ENCODE measurements at places on chromosomes 3 and 15.

DNA sequence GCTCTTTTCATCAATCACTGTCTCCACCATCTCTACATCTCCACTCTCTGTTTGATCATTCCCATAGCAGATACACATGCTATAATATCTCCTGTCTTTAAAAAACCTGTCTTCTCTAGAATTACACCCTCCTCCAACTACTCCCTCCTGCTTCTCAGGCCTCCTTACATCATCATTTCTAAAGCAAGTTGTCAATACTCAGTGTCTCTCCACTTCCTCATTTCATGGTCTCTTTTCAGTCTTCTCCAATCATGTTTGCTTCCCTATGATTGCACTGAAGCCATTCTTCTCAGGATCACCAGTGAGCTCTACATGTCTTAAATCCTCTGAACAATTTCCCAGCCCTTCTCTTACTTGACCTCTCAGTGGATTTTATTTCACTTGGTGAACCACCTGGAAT lies 87.0 kb upstream of the ZNF280D start:
- no peak for DNase-seq

GRCh38 chr3:58088501-58088900 lies 80.3 kb downstream of the FLNB start:
- DNase-seq: no peak

DNA sequence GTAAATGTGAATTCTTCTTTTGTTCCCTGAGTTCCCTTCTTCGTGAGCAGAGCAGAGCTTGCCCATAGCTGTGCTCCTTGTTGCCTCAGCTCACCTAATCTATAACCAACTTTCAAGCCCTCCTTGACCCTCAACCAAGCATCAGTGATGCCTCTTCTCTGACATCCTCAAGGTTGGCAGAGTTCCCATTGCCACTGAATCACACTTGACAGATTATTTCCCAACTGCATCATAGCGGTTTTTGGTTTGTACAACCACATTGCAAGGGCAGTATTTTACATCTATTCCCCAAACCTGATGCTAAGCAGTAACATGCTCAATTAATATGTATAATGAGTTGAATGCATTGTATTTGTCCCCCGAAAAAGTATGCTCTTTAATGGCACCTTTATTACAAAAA lies 133.0 kb upstream of the SNTN start:
- no peak for DNase-seq

DNA sequence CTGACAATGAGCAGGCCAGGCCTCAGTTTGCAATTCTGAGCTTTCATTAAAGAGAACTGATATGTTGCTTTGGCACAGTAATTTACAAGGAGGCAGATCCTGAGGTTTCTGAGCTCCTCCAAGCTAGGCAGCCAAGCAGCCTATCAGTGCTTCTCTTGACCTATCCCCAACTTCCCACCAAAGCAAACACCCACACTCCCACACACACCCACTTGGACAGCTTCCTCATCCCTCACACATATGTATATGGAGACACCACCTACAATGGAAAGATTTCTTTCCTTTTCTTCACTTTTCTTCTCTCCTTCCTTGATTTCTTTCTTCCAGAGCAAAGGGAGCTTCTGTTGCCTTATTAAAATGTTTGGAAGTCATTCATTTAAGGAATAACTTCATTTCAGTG lies 217.0 kb downstream of the NLGN1 start:
- no peak for DNase-seq

DNA sequence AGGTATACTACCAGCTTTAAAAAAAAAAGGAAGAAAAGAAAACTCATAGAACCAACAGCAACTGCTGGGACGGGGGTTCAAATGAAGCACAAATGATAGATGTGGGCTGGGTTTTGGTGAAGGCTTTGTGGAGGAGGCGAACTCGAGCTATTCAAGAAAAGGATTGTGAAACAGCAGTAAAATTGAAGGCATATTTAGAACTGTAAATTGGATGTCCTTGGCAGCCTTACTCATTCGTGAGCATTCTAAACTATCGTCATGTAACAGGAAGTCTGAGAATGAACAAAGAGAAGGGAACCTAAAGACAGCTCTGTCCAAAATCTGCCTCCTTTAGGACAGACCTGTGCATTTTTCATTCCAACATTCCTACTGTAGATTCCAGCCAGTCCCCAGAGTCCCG lies 97.8 kb downstream of the LARS2 start:
- no peak for DNase-seq

GRCh38 chr3:188348435-188349244 lies 194.7 kb downstream of the LPP start:
- DNase-seq: peak; percentile 92

DNA sequence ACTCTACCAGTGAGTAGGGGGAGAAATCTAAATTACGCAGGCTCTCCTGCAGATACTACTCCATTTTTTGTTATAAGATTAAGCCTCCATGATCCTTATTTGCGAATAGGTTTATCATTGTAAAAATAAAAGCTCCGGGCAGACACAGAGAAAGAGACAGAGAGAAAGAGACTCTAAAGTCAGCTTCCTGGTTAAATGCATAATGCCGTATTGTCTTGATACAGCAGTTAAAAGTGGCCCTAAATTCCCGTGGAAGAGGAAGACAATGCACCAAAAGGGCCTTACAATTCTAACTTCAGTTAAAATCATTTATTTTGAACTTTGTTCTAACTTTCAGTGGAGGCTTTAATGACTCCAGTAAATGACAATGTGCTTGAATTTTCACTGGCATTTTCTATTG lies 98.3 kb downstream of the SLC9A9 start:
- DNase-seq: no peak

GRCh38 chr3:120636795-120637401 lies 40.8 kb downstream of the NDUFB4 start:
- no peak for DNase-seq

DNA sequence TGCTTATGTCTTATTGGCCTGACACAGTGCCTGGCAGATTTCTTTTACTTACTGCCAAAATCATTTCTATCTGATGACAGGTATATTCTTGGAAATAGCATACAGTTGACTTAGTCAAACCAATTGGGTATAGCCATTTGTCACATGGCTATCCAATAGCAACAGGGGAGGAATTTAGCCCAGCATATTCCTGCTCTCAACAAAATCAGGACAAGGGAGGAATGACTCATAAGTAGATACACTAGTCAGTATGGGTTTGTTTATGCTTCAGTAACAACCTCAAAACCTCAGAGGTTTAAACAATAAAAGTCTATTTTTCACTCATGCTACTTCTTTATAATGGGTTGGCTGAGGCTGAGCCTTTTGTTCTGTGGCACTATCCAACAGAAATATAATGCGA lies 38.0 kb upstream of the VILL start:
- no peak for DNase-seq

DNA sequence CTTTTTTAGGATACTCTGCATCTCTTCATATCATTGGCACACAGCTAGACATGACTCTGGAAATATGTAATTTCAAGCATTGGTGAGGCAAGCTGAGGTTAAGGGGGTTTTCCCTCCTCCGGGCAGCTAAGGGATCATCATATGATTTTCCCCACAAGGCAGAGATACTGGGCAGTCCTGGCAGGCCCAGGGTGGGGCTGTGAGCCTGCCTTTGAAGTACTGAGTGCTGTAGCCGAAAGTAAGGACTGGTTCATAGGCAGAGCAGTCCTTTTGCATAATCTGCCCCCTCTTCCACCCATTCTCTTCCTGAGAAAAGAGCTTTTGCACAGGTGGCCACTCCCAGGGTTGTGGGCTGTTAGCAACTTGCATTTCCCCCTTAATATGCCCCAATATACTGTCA lies 168.8 kb upstream of the MANF start:
- no peak for DNase-seq

- DNase-seq: peak; percentile 10
Observed at GRCh38 chr3:164730815-164731360, 347.4 kb downstream of the SI start.

GRCh38 chr3:154970797-154971196 lies 109.3 kb upstream of the MME start:
- DNase-seq: no peak

DNA sequence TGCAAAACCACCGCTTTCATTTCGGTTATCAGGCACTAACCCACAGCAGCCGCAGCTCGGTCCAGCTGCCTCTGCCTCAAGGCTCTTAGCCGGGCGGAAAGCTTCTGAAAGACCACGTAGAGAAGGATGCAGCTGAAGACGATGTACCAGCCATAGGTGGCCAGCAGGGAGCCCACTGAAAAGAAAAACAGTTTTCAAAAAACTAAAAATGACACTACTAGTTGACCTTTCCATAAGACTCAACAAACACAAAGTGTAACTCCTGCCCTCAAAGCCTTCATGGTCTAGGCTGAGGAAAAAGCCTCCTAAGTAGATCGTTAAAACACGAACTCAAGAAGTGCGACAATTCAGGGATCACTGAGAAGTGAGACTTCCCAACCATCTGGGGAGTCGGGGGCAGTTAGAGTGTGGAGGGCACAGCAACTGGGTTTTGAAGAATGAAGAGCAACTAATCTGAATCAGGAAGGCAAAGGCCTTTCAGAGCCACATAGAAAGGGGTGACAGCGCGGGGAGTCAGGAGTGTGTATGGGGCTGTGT lies 716 bp downstream of the SELENOS start:
- DNase-seq: no peak

GRCh38 chr15:63329567-63330350 lies 51.9 kb downstream of the CA12 start:
- DNase-seq: no peak

DNA sequence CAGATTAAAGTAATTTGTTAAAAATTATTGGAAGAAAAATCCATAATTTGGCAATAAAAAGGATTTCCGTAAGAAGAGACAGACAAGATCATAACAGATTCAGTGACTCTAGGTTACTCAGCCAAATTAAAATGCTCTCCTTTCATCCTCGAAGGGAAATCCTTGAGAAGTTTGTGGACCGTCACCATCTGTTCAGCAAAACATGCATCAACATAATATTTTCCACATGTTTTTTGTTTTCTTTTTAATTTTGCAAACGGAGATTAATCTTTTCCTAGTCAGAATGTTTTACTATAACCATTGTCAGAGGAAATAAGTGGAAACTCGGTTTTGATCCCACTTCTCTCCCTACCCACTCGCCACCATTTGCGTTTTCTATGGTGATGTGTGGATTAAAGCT lies 128.3 kb downstream of the TMCO5A start:
- DNase-seq: no peak

GRCh38 chr15:95468820-95469219 lies 861.7 kb upstream of the NR2F2 start:
- no peak for DNase-seq

- no peak for DNase-seq
Observed at GRCh38 chr3:189363590-189364255, 192.0 kb downstream of the TPRG1 start.

GRCh38 chr15:99526671-99527070 lies 39.1 kb upstream of the MEF2A start:
- no peak for DNase-seq

- peak; percentile 95 for DNase-seq
Observed at GRCh38 chr15:22838292-22839042, at the start of gene NIPA2. Gene NIPA2 (plus strand): TSS chr15:22838666. CDS start chr15:22851732, 13,066 bp downstream.

- DNase-seq: no peak
Observed at GRCh38 chr15:92878593-92879053, 21.5 kb upstream of the CHD2 start.

- DNase-seq: no peak
Observed at GRCh38 chr3:45751537-45752242, 44.6 kb downstream of the SLC6A20 start.

- no peak for DNase-seq
Observed at GRCh38 chr3:15714448-15714847, 83.3 kb downstream of the ANKRD28 start.

DNA sequence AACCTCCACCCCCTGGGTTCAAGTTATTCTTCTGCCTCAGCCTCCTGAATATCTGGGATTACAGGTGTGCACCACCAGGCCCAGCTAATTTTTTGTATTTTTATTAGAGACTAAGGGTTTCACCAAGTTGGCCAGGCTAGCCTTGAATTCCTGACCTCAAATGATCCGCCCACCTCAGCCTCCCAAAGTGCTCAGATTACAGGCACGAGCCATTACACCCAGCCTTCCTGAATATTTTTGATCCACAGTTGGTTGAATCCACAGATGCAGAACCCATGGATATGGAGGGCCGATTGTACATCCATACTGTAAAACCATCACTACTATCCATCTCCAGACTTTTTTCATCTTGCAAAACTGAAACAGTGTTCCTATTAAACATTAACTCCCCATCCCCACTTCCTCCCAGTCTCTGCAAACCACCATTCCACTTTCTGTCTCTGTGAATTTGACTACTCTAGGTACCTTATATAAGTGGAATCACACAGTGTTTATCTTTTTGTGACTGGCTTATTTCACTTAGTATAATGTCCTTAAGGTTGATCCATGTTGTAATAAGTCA lies 8.2 kb upstream of the TMEM62 start:
- DNase-seq: no peak

DNA sequence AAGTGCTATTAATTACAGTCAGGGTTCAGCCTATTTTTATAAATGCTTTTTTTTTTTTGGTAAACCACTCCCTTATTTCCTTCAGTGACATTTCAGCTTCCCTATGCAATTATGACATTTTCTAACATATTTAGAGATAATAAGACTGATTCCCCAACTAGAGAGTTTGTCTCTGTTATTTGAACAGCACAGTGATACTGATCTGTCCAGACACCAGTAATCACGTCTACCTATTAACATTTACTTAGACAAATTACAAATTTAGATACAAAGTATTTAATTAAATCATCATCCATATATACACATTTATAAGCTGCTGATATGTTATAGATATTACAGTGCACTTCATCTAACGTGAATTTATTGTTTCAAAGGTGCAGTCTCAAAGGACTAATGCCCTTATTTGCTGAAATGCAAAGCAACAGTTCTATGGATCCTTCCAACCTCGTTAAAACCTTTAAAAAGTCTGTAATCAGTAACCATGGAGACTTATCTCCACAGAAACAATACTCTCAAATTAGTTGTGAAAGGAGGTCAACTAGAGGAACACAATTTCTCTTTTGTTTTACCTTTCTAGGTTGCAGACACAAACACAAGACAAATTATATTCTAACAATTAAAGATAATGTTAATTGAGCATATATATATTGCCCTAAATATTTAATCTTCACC lies 1531.1 kb downstream of the SI start:
- DNase-seq: no peak

- DNase-seq: no peak
Observed at GRCh38 chr15:65390447-65390846, 12.6 kb upstream of the IGDCC3 start.

DNA sequence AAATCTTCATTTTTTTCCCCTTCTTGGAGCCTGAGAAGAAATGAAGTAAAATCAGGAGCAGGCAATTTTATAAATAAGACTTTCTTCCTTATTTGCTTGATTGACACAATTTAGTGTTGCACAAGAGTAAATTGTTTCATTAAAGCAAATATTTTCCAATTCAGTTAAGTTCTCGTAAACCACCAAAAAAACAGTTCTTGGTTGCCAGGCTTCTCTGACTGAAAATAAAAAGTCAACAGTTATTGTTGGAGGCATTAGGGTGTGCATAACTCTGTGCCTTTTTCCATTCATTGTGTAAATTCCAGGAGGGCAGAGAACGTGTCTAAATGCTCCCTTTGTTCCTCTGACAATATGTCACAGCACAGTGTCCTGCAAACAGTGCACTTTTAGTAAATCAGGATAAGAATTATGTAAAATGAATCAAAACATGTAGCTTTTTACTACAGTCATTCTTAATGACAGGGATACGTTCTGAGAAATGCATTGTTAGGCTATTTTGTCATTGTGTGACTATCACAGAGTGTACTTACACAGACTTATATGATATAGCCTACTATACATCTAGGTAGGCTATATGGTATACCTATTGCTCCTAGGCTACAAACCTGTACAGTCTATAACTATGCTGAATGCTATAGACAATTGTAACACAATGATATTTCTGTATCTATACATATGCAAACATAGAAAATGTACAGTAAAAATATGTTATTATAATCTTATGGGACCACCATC lies at the start of gene CP:
TSS of gene CP (minus strand) at position 47 of the 735 bp plus-strand sequence. CDS start at position 10, 37 bp downstream.
- DNase-seq: no peak
